Stimulated activated CD8-positive, alpha-beta memory T cell treated with anti-CD3 and anti-CD28 coated beads, Interleukin-2, amount 100 ng/mL, for 1 hour (primary cell): ENCODE measurements at places on chromosomes 16 and 17.

DNA sequence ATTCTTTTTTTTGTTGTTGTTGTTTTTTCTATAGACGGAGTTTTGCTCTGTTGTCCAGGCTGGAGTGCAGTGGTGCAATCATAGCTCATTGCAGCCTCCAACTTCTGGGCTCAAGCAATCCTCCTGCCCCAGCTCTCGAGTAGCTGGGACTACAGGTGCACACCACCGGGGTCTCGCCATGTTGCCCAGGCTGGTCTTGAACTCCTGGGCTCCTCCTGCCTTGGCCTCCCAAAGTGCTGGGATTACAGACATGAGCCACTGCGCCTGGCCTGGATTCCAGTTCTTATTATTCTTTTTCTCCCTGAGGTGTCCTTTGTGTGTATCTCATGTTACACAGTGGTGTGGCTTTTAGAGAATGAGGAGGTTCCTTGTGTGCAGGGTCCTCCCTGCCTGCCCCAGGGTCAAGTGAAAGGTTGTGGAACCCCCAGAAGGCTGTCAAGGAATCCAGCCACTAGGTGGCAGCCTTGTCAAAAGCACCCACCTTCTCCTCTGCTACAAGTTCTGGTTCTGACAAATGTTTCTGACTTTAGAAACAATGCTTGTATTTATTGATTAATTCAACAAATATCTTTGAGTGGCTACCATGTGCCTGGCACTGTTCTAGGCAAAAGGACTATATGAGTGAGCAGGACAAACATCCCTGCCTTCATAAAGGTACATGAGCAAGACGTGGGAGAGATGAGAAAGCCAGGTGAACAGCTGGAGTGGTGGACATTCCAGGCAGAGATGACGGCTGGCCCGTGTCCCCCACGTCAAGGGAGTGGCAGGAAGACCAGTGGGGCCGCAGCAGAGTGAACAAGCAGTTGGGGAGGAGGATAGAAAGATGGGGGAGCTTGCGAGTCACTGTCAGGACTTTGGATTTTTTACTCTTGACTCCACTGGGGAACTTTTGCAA, 112.4 kb downstream of the SPECC1 start:
- peak; percentile 52 for DNase-seq

GRCh38 chr16:50195276-50195675, 42.2 kb downstream of the TENT4B start:
- DNase-seq = no peak

DNA sequence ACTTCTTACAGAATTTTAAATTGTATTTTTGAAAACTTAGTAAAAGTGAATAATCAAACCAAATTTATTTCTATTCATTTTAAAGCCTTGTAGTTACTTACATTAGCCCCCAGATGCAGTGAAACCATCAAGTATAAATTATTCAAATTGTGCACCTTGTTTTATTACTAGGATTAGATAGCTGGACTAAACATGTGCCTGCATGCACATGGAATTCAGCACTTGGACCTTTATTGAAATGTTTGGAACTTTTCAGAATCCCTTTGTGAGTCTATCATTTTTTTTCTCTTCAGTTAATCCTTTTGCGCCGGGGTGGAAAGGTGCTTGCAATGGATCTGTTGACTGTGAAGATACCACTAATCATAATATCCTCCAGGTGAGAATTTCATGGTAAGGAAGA, 4.7 kb downstream of the ZPBP2 start:
- DNase-seq = no peak

- no peak for DNase-seq
These were observed 13.1 kb upstream of the TCAP start for GRCh38 chr17:39651923-39652586.

GRCh38 chr16:49918257-49918656, 62.3 kb upstream of the ZNF423 start:
- no peak for DNase-seq

DNA sequence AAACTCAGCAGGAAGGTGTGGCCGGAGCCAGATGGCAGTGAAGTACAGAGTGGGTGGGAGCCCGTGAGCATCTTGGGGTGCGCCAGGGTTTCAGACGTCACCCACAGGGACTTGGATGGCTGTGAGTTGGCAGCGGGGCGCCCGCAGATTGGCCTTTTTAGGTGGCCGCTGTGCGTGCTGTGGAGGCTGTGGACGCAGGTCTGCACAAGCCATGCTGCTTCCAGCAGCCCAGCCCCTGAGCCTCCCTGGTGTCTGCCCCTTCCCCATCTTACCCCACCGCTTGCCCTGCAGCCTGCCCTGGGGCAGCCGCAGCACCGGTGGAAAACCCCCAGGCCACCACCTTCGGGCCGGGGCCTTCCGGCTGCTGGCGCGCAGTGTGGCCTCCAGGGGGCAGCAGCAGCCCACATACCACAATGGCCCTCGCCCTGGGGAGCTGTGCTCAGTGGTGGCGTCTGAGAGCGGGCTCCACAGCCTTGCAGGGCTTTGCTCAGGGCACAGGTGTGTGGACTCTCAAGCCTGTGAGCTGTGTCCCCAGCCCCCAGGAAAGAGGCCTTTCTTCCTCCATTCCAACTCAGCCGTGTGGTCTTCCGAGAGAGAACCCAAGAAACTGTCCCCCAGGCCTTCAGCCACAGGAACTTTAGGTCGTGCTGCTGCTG, 11.8 kb downstream of the ENDOV start:
- DNase-seq = peak; percentile 75

GRCh38 chr17:80029258-80029974, 6.3 kb downstream of the TBC1D16 start:
- no peak for DNase-seq

DNA sequence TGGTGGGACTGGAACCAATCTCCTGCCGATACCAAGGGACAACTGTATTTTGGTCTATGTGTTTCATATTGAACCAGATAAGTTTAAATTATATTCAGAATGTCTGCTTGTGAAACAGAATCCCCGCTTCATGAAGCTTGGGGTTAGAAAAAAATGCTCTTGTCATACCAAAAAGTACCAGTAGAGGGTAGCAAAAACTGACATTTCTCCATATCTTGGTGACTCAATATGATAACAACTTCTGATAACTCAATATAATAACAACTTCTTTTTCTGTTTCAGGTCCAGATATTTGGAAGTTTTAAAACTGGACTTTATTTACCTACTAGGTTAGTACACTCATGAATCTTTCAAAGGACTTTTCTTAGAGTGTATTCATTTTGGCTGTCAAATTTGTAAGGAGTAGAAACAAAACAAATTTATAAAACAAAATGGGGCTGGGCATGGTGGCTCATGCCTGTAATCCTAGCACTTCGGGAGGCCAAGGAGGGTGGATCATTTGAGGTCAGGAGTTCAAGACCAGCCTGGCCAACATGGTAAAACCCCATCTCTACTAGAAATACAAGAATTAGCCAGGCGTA, 52.3 kb upstream of the ADCY7 start:
- no peak for DNase-seq
